DMS79 (cell line): ENCODE measurements at places on chromosomes 6 and 20.

DNA sequence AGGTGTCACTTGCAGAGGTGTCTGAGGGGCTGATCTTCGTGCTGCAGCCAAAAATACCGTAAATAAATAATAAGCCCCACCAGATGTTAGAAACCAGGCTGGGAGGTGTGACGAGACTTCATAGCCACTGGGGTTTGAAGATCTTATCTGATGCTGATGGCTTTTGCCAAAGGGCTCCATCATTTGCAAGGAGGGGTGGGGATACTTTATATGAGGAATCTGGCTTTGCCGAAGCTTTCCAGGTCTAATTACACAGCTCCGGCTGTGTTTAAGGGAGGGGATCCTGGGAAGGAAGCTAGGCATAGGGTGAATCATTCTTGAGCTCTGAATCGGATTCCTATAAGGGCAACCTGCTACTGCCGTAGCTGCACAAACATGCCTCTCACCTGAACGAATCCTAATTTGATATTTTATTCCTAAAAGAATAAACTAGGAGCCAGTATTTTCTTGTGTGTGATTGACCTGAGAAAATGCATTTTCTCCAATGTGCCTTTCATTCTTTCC lies 249.6 kb downstream of the SOD2 start:
- no peak for DNase-seq

DNA sequence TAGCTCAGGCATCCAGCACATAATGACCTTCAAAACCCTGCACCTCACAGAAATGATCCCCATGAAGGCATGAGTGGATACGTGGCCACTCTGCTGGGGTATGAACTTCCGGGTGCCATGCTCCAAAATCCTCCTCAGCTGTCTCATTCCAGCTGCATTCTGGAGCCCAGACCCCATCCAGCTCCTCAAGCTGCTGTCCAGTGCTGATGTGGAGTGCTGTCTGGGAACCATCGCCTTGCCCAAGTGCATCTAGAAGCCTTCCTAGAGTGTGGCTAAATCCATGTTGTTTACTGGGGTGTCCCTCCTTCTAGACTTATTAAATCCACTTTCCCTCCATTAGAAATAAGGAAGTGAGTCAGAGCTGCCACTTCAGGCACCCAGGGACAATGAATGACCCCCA lies 130.8 kb upstream of the PTPRT start:
- no peak for DNase-seq

- no peak for DNase-seq
Observed at GRCh38 chr6:41733360-41733706, 2.1 kb downstream of the TFEB start.

- DNase-seq, result no peak
Observed at GRCh38 chr6:134123666-134124208, 71.3 kb upstream of the SLC2A12 start.

- no peak for DNase-seq
Observed at GRCh38 chr6:4363656-4364055, 228.3 kb upstream of the ECI2 start.

- DNase-seq, result no peak
Observed at GRCh38 chr6:149448821-149449453, 35.9 kb downstream of the ZC3H12D start.

GRCh38 chr6:53540129-53540692 lies 4.7 kb downstream of the GCLC start:
- no peak for DNase-seq

DNA sequence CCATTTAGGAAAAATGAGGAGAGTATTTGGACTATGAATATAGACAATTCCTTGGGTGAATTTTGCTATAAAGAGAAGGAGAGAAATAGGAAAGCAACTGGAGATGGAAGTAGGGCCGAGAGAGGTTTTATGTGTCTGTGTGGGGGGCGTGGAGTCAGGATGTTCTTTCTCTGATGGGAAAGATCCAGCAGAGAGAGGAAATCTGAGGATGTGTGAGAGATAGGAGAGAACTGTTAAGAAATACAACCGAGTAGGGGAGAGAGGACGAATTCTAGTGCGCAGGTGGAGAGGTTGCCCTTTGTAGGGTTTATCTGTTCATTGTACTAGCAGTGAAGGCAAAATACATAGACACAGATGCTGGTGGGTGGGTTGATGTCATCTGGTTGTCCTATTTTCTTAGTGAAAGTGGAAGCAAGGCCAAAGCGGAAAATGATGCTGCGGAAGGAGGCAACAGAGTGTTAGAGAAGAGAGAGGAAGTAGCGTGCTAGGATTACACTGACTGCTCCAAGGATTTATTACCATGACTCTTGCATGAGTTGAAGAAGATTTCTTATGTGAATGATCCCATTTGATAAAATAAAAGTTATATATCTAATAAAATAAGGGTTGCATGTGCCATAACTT lies 57.7 kb downstream of the CLVS2 start:
- DNase-seq, result no peak

DNA sequence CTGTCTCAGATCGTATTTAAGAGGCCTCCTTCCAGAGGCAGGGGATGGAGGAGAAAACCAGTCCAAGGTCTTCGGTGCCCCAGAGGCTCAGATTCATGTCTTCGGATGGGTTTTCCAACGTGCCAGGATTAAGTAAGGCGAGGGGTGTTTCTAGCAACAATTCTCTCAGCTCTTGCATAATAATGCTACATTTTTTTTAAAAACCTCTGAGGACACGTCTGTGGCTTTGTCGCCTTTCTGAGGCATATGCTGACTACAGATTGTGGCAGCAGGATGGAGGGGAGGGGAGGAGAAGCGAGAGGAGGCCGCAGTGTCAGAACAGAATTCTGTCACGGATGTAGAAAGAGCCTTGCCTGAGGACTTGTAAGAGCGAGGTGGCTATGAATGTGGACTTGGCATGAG lies 17.7 kb upstream of the CCDC167 start:
- no peak for DNase-seq

- DNase-seq, result no peak
Observed at GRCh38 chr20:10505827-10506226, 70.7 kb downstream of the SLX4IP start.

- no peak for DNase-seq
Observed at GRCh38 chr20:50089140-50089786, 23.7 kb downstream of the UBE2V1 start.

DNA sequence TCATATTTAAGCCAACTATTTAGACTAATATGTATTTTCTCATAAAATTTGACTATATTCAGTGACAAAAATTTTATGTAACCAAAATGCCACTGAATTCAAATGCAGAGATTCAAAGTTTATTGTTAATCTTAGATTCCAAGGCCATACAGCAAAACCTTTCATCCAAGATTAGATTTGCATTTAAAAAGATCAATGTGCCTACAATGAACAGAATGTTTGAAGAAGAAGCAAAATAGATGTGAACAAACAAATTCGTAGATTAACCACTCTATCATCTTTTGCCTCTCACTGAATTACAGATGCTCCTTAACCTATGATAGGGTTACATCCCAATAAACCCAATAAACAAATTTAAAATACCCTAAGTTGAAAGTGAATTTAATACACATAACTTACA lies 121.7 kb downstream of the PRKN start:
- DNase-seq, result no peak

DNA sequence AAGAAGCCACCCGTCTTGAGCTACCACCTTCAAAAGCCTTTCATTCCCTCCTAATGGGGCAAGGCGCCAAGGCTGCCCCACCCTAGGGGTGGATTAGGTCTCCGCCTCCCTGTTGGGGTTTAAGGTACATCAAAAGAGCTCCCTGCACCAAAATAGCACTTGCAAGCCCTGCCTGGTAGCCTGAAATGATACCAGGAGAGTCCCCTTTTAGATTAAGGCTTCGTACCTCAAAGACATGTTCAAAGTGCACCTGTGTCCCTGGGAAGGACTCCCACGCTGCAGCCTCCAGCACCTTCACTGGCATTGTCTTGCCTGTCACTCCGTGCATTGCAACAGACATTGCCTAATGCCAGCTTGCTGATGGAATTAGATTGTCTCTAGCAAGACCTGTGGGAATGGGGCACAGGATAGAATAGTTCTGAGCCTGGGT lies 15.7 kb upstream of the CDKN1A start:
- no peak for DNase-seq

- no peak for DNase-seq
Observed at GRCh38 chr6:156946370-156946936, 169.3 kb downstream of the ARID1B start.

DNA sequence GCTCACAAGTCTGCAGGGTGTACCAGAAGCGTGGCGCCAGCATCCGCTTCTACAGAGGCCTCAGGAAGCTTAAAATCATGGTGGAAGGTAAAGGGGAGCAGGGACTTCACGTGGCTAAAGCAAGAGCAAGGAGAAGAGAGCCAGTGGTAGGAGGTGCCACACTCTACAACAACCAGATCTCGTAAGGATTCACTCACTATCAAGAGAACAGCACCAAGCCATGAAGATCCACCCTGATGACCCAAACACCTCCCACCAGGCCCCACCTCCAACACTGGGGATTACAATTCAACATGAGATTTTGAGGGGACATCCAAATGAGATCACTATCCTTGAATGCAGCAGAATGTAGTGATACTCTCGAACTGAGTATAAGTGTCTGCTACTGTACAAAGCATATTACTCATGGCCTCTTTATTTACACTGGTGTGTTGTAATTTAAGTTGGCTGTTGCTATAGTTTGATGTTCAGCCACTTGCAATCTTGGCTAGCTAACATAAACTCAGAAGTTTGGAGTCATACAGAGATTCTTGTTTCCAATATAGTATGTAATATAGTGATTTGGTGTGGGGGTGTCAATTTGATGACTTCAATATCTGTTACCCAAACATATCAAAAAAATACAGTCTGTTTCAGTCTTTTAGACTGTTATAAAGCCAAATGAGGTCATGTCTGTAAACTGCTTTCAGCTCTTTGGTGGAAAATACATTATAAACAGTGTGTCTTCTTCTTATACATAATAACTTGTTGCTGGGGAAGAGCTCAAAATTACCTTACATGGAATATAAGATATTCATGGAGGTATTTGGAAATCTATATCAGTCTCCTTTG lies 39.4 kb upstream of the MYLIP start:
- DNase-seq, result no peak

GRCh38 chr6:47740714-47741113 lies 41.1 kb upstream of the OPN5 start:
- DNase-seq, result no peak

DNA sequence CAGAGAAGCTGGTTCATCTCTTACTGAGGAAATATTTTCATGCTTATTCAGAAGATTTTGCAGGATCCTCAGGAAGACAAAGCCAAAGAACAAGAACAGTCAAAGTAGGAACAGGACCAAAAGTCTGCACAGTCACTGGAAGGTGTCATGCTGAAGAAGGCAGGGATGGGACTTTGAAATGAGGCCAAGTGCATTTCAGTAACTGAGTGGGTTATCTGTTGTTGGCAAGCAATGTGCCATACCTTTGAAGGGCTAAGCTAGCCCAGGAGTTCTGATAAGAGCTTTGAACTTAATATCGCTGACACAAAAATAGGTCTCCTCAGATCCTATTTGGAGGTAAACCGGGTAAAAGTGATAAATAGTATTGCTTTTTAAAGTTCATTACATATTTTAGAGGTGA lies 31.5 kb downstream of the SLC16A10 start:
- no peak for DNase-seq

- no peak for DNase-seq
Observed at GRCh38 chr20:24305371-24305770, 164.1 kb upstream of the SYNDIG1 start.

DNA sequence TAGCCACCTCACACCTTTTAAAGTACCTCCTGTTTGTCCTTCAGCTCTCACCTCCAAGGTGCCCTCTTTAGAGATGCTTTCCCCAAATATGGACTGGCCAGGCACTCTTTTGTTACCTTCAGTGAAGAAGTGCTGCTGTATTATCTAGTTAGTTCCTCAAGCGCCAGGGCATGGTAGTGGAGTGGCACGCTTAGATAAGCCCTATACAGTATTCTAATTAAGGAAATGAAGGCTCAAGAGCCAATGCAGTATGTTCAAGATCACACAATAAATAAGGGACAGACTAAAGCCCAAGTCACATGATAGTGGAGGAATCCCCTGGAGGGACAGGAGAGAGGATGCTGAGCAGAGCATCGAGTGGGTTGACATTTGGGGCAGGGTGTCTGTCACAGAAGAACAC lies 28.5 kb upstream of the GFOD1 start:
- no peak for DNase-seq

DNA sequence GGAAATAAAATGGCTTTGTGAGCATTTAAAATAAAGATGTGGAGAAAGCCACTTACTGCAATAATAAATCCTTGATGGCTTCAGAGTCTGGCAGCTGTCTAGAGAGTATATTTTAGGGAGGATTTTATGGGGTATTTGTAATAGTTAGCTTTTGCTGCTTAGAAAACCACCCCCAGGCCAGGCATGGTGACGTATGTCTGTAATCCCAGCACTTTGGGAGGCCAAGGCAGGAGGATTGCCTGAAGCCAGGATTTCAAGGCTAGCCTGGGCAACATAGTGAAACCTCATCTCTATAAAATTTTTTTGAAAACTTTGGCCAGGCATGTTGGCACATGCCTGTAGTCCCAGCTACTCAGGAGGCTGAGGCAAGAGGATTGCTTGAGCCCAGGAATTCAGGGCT lies 63.8 kb downstream of the ISM1 start:
- no peak for DNase-seq

DNA sequence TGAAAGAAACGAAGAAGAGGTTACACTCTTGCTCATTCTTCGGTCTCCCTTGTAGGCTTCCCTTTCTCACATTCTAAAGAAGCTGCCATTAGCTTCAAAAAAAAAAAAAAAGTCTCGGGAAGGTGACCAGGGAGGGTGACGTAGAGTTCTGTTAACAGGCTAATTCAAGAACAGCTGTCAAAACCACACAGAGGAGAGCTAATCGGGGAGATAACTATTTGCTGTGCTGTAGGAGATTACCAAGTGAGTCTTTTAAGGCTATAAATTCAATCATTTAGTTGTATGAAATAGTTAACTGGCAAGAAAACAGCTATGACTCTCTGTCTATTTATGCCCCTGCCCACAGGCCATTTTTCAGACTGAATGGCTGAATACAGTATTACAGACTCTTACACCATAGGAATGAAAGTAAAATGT lies 256.8 kb downstream of the SYNE1 start:
- no peak for DNase-seq

DNA sequence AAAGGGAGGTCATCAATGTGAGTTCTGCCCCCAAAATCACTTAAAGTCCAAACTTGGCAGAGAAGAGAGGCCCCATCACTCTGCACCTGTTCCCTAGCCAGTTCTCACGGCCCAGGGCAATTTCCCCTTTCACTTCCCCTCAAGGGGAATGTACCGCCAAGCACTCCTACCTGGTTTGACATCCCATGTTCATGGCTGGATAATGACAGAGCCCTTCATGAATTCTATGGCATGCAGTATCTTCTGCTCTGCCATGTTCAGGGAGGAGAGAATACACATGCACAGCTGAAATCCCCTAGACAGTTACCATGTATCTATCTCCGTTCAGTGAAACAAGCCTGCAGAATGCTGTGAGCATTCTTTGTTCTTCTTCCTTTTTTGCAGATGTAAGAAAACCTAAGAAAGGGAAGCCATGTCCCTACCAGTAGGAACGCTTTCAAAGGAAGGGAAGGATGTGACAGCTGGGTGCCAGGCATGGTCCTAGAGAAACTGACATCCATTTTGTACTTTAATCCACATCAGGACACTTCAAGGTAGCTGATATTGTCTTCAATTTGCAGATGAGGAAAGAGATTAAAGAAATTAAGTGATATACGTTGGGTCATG lies 79.8 kb upstream of the ARID1B start:
- no peak for DNase-seq
